ENCODE measurements at places on chromosomes 16 and 17.

DNA sequence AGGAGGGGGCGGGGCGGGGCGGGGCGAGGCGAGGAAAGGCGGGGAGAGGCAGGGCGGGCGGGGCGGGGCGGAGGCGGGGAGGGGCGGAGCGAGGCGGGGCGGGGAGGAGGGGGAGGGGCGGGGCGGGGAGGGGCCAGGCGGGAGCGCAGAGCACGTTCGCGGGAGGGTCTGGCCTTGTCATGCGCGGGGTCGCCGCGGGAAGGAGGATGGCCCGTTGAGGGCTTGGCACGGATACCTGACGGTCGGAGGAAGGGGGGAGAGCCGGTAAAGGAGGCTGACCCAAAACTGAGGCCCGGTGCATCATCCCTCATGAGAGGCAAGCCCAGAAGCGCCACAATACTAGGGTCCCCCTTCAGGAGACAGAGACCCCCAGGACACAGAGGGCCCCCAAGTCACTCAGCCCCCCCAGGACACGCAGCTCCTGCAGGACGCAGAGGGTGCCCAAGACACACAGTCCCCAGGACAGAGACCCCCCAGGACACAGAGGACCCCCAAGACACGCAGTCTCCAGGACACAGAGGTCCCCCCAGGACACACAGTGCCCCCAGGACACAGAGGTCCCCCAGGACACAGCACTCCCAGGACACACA is 593 bp upstream of the WDR45B start:
- peak; percentile 28 for ATAC-seq

DNA sequence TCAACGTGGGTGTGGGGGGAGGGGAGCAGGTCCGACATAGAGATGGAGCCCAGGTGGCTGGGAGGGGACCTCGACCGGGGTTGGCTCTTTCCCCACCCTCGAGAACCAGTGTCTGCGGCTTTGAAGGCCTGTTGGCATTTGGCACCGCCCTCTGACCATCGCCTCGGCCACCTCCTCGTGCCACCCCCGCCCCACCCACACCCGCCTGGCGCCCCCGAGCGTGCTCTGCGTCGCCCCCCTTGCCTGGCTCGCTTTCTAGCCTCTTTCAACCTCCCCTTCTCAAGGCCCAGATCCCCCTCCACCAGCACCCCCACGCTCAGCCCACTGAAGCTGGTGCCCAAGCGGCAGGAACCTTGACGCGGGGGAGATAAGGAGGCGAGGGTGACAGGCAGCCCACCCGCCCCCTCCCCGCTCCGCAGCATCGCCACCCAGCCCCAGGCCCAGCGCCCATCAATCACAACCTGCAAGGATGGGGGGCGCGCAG is 619 bp downstream of the CACNB1 start:
- ATAC-seq = no peak

- ATAC-seq = peak; percentile 37
These were observed 16.9 kb downstream of the DOC2B start for GRCh38 chr17:164303-165235.

DNA sequence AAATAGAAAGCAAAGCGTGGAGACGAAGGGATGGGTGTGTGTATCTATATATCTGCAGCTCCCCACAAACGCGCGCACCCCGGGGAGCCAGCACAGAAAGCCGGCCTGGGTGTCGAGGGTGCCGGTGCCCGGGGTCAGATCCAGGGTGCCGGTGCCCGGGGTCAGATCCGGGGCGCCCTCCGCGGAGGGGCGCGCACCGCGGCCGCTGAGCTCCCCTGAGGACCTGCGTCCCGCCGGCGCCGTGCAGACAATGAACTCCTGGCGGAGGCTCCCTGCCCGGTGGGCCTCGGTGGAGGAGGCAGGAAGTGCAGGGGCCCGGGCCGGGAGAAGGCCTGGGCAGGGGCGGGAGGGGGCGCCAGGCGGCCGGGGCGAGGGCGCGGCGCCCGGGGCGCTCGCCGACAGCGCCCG is 1.1 kb downstream of the ZNF423 start:
- no peak for ATAC-seq

- no peak for ATAC-seq
These were observed 29.8 kb upstream of the DNAH17 start for GRCh38 chr17:78607038-78607437.

GRCh38 chr16:52383119-52383518 is 163.8 kb downstream of the TOX3 start:
- no peak for ATAC-seq

GRCh38 chr17:4856937-4857314 is 23.8 kb downstream of the MINK1 start:
- ATAC-seq = no peak

DNA sequence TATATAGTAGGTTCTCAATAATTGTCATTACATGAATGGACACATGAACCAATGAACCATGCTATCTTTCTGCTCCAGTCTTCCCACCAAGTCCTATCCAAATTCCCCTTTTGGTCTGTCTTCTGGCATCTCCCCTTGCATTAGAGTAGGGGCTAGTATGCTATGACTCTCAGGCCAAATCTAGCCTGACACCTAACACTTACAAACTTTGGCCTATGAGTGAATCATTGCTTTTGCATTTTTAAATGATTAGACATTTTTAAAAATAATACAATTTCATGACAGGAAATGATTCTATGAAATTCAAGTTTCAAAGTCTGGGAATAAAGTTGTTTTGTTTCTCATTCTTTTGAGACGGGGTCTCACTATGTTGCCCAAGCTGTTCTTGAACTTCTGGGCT is 102.5 kb upstream of the MAF start:
- no peak for ATAC-seq

DNA sequence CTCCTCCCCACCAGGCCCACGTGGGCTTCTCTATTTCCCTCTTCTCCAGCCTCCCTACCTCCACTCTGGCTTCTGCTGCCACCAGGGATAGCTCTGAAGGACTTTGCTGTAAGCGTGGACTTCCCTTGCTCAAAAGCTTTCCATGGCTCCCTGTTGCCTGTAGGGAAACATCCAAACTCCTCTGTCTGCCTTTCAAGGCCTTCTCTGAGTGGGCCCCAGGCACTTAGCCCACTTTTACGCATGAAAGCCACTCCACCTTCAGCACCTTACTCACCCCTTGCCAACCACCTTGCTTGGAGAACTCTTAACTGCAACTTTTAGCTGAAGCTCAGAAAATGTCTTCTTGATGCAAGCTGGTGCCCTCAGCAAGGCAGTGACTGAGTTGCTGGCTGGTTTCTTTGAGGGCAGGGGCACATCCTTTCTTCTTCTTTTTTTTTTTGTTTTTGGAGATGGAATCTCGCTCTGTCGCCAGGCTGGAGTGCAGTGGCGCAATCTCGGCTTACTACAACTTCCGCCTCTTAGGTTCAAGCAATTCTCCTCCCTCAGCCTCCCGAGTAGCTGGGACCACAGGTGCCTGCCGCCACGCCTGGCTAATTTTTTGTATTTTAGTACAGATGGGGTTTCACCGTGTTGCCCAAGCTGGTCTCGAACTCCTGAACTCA is 52.0 kb upstream of the DLX4 start:
- no peak for ATAC-seq

- ATAC-seq = no peak
These were observed 280.0 kb downstream of the SHISA9 start for GRCh38 chr16:13181432-13181831.

- peak; percentile 55 for ATAC-seq
These were observed 517.6 kb downstream of the MAF start for GRCh38 chr16:79082970-79083369.

GRCh38 chr17:82287868-82288801 is 14.6 kb upstream of the CSNK1D start:
- no peak for ATAC-seq

GRCh38 chr16:68781784-68782183 is 44.7 kb downstream of the CDH1 start:
- no peak for ATAC-seq

DNA sequence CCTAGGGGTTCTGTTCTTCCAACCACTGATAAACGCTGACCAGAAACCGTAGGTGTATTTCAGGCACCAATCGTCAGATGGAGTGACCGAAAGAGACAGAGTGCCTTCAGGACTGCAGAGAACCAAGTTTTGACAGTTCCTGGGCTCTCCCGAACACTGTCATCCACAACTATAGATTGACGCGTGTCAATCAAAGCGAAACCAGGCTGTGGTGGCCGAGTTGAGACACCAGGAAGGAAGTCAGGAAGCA is 11.9 kb upstream of the AURKB start:
- peak; percentile 68 for ATAC-seq

- ATAC-seq = no peak
These were observed 16.6 kb downstream of the PLXDC1 start for GRCh38 chr17:39134878-39135277.

GRCh38 chr16:23768581-23768980 is 13.8 kb downstream of the CHP2 start:
- ATAC-seq = no peak

DNA sequence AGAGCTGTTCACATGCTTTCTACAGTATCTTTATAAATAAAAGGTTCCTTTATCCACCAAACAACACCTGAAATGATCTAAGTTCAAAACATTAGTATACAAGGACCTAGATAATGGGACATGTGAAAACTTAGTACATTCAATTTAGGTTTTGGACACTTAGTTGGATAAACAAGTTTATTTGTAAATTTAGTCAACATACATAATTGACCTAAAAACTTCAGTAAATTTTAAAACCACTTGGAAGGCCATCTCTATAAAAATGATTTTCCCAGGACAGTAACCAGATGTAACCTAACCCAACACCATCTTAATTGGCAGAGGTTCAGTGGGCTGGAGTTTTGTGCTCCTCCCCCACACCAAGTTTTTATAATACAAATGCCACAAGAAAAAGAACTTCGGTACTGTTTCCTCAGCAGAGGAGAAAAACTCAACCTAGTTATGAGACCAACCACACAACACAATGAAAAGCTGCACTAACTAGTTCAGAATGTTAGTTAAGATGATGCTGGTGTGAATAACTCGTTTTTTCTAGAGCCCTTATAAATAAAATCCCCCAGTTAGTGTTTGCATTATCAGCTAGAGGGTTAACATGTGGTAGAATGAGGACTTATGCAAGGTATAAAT is 7.2 kb upstream of the UNK start:
- no peak for ATAC-seq

- ATAC-seq = peak; percentile 92
These were observed 100.7 kb downstream of the MGAT5B start for GRCh38 chr17:76968707-76969597.

DNA sequence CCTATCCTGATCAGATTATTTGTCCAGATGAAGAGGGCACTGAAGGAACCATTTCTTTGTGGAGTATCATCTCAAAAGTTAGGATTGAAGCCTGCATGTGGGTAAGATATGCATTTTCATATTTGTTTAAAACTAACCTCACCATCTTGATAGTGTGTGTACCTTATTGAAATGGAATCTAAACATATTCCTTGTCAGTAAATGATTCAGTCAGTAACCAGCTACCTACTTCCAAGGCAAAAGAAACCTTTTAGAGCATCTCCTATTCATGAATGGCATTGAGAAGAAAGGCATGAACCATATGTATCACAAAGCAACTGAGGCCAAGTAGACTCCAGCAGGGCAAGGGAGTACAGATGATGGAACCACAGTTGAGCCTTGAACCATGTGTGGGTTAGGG is 57.6 kb downstream of the VMP1 start:
- ATAC-seq = no peak

- no peak for ATAC-seq
These were observed 38.8 kb downstream of the PLD6 start for GRCh38 chr17:17167356-17167755.

GRCh38 chr17:73647772-73648542 is 3.7 kb upstream of the SDK2 start:
- no peak for ATAC-seq

DNA sequence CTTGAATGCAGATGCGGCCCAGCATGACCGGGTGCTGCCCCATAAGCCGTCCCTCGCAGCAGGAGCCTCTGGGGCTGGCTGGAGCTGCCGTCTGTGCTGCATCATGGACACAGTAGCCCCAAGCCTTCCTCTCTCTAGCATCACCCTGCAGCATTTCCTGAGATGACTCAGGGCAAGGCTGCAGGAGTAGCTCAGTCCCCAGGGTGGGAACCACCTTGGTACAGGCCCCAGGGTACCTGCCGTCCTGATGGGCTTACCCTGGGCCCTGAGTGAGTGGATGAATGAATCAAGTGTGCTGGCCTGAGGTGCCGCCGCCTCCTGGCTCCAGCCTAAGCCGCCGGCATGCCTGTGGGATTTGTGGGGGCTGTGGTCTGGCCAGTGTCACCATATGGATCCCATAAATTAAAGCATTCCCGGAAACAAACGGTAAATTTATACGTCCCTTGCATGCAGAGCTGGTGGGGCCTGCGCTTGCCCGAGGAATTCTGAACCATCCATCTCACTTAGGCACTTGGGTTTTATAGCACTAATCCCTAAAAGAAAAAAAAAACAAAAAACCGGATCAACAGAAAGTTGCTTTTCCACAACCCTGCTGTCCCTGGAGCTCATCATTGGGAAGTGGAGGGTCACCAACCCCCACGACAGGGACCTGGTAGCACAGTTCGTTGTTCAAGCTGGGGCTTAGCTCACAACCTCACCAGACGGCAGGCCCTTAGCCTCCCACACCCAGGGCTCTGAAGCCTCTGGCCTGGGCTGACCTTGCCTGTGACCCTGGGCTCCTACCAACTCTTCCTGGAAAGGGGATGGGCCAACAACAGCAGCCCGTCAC is 242.6 kb upstream of the CIBAR2 start:
- peak; percentile 24 for ATAC-seq
